Peyer's patch (tissue), 4 donors: ENCODE measurements at places on chromosomes 2 and 18.

GRCh38 chr2:33146102-33146501, 199.3 kb downstream of the LTBP1 start:
- DNase-seq, result no peak

DNA sequence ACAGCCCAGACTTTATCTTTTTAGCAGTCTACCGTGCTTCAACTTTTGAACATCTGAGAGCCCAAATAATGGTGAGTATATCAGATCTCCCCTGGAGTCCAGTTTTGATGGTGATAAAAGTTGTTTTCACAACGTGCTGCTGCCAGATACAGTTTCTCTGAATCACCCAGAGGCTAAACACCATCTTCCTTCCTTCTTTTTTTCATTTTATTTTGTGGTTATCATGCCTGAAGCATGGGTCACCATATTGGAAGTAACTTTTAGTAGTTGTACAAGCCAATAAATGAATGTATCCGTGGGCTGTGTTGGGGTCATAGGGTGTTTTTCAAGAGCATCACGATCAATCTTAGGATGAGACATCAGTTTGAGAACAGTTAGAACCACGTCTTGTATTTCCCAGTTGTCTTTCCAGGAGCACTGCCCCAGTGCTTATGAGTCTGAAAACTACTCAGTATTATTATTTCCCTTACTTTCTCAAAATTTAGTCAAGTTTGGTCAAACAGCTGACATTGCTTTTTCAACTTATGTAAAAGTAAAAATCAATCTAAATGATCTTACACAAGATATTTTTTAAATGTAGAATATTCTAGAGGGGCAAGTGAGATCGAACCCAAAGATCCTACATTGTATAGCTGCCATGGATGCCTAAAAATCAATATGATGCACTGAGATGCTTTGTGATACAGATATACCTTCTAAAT, 311.4 kb downstream of the CTNNA2 start:
- no peak for DNase-seq

DNA sequence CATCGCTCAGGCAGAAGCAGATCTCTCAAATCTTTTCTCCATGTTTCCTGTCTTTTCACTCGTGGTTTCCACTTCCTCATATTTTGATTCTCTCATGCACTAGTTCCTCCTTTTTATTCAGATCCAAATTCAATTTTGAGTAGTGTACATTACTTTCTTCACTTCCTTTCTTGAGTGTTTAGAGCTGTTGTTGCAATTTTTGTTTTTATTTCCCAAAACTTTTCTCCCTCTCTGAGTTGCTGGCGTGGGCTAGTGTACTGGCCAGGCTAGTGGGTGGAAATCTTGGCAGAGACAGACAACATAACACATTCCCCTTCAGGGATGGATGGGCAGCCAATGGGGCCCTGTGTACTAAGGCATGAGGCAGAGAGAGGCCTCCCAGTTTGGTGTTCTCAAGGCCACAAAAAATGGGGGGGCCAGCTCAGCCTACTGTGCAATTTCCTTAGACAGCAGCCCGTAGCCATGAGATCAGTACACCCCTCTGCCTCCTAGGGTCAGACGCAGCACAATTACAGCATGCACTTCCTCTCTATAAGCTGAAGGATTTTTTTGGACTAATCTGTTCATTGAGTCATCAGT, 145.1 kb upstream of the PID1 start:
- DNase-seq, result no peak

GRCh38 chr2:128217671-128218070, 101.0 kb downstream of the HS6ST1 start:
- no peak for DNase-seq

- DNase-seq, result no peak
Measured at GRCh38 chr2:49355611-49356010, 201.3 kb upstream of the FSHR start.

DNA sequence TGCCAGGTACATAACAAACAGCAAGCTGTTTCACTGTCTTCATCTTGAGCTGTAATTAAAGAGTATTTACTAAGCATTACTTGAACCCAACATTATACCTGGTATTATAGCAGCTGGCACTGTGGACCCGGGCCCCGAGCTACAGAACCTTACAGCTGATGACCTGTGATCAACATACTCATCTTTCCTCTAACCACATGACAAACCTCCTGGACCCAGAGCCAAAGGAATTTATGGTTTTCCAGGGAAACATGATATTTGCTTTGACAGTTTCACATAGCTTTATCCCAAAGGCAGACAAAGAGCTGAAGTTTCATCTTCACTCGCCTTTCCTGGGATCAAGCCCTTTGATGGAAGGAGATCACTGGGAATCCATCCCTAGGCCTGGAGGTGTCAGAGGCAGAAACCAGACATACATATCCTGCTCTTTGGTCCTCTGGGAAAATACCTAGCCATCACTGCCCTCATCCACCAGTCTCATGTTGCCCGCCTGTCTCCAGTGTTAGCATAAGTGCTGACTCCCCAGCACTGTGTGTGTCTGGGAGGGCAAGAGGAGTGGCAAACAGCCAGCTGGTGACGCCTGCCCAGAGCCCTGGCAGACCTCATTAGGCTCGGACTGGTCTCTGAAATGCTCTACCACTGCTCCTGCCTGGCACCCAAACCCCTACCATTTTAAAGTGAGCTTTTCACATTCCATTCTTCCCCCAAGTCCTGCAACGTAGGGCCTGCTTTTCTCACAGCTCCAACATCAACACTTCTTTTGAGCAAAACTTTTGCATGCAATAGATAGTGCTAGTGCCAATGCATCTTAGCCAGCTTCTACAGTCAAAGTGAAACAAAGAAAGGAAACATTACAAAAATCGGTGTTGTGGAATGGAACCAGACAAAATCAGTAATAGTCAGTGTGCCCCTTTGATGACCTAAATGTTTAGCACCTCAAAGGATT, 138.8 kb upstream of the CTAGE1 start:
- no peak for DNase-seq

- no peak for DNase-seq
Measured at GRCh38 chr2:127847931-127848330, 10.0 kb downstream of the POLR2D start.

DNA sequence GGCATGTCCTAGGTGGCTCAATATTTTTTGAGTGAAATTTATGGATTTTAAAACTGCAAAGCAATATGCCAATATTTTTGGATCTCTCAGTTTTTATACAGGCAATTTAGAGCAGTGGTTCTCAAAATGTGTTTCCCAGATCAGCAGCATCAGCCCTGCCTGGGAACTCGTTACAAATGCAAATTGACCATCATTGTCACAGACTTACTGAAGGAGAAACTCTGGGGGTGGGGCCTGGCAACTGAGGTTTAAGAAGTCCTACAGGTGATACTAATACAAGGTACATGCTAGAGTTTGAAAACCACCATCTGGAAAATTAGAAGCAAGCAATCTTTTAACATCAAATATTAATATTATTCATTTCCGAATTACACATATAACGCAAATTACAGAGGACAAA, 215.6 kb upstream of the PID1 start:
- no peak for DNase-seq

- no peak for DNase-seq
Measured at GRCh38 chr2:168978461-168978861, 52.7 kb downstream of the ABCB11 start.

GRCh38 chr2:110131166-110131565, 15.5 kb upstream of the MALL start:
- DNase-seq, result no peak

- no peak for DNase-seq
Measured at GRCh38 chr2:30588994-30589393, 141.9 kb downstream of the LCLAT1 start.

- DNase-seq, result no peak
Measured at GRCh38 chr2:27010139-27010538, 22.6 kb upstream of the TMEM214 start.

DNA sequence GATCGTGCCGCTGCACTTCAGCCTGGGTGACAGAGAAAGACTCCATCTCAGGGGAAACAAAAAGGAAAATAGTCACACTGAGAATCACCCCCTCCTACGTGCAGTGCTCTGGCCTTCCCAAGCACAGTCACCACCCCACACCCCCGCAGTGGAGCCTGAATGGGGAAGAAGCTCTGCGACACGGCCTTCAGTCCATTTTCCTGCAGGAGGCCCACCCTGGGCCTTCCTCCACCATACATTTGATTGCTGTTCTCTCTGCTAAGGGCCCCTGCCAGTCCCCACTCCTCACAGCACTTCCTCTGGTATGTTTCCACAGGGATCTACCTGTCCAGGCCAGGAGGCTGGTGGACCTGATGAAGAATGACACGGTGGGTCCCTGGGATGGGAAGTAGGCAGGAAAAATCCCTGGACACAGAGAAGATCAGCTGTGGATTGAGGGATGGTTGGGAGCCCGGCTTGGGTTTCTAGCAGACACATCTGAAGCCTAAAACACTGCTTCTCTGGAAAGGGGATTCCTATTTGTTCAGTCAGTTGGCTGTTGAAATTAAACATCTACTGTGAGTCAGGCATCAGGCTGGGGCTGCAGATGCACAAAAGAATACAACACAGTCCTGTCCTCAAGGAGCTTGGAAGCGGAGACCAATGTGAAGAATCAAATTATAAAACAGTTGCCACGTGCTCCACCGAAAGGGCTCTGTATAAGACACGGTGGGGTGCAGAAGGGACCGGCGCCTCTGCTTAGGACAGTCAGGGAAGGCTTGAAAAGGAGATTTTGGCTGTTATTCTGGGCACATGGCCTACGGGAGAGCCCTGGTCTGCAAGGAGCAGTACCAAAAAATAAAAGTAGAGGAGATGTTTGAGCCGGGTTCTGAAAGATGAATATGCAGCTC, 82.2 kb downstream of the PLB1 start:
- no peak for DNase-seq

- no peak for DNase-seq
Measured at GRCh38 chr2:206388698-206389097, 54.6 kb upstream of the ADAM23 start.

GRCh38 chr2:148653437-148653836, 8.9 kb downstream of the EPC2 start:
- no peak for DNase-seq

DNA sequence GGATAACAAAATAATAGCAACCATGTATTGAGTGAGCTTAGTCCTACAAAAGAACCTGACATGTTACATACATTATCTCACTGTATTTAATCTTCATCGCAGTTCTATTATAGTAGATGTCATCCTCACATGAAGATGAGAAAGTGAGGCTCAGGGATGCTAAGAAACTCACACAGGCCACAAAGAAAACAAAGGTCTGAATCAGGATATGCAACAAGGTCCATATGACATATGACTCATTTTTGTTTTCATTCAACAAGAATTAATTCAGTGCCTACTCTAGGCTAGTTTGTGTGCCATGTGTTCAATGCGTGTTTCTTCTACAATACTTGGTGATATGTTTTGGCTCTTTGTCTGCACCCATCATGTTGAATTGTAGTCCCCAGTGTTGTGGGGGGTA, 219.7 kb upstream of the EPHA4 start:
- DNase-seq, result no peak

- DNase-seq, result no peak
Measured at GRCh38 chr2:84889332-84889731, 8.4 kb upstream of the TRABD2A start.

DNA sequence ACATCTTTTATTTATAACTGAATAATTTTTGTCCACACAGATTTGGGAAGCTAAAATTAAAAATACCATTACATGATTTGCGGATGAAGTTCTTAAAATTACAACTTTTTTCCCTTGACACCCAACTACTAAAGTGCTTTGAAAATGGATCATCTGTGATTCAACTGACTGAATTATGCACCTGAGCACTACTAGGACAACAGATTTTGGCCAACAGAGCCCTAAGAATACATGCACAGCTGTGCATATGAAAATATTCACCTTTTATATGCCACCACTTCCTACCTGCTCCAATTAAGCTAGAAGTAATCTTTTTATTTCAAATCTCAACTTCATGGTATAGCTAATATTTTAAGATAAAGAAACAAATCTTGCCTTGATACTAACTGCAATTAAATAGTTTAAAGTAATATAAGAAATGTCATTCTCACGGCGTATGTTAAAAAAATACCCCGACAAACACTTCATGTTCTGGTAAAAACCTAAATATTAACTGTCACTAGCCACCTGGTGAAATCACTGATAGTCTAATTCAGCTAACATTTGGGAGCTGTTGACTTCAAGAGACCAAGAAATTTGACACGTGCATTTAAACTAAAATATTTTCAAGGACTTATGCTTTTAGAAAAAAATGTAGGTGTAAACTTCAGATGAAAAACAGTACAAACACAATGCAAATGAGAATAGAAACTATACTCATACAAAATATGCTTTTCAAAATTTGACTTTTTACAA, 153.7 kb downstream of the SRBD1 start:
- DNase-seq, result no peak
